ENCODE measurements at places on chromosomes 5 and 9.

DNA sequence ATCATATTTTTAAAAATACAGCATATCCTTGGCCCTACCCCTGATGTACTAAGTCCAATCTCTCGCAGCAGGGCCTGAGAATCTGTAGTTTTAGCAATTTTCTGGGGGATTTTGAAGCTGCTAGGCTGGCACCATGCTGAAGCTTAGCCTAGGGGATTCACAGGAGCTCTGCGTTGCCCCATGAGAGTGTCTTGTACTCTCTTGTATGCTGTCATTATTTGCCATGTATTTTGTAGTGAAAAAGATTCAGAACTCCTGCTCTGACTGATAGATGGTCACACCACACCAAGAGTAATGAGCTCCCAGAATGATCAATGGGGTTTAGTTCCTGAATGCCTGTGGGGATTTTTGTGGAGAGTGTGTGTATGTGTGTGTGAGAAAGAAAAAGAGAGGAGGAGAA, 20.7 kb upstream of the TRMT10B start:
- DNase-seq, result no peak

- DNase-seq, result no peak
These were observed 21.1 kb upstream of the IGFBPL1 start for GRCh38 chr9:38445154-38446043.

GRCh38 chr9:130010151-130010988, 32.6 kb downstream of the FNBP1 start:
- no peak for DNase-seq

DNA sequence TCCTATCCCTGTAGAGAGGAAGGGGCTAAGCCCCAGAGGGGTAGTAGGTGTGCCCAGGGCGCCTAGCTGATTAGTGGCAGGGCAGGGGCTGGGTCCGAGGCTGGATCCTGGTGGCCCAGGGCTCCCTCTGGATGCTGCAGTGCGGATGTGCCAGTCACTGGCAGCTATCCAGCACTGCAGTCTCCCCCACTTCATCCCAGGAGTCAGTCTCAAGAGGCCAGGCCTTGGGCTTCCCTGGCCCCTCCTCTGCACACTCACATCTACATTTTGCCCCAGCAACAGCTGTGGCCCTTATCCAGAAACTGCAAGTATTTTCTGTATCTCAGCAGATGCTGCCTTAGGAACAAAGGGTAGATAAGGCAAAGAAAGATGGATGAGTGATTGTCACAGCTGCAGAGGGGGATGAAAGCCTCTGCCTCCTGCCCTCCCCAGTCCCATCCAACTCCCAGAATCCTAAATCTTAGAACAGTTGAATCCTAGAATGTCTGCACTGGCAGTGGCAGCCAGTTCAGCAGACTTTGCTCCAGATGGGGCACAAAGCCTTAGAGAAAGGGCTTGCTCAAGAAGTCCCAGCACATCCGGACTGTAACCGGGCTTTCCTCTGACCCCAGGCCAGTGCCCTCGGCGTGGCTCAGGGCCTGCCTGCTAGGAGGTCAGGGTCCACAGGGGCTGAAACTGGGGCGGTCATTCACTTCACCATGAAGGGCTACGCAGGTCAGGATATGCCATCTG, 1.6 kb downstream of the ANXA6 start:
- DNase-seq, result no peak

DNA sequence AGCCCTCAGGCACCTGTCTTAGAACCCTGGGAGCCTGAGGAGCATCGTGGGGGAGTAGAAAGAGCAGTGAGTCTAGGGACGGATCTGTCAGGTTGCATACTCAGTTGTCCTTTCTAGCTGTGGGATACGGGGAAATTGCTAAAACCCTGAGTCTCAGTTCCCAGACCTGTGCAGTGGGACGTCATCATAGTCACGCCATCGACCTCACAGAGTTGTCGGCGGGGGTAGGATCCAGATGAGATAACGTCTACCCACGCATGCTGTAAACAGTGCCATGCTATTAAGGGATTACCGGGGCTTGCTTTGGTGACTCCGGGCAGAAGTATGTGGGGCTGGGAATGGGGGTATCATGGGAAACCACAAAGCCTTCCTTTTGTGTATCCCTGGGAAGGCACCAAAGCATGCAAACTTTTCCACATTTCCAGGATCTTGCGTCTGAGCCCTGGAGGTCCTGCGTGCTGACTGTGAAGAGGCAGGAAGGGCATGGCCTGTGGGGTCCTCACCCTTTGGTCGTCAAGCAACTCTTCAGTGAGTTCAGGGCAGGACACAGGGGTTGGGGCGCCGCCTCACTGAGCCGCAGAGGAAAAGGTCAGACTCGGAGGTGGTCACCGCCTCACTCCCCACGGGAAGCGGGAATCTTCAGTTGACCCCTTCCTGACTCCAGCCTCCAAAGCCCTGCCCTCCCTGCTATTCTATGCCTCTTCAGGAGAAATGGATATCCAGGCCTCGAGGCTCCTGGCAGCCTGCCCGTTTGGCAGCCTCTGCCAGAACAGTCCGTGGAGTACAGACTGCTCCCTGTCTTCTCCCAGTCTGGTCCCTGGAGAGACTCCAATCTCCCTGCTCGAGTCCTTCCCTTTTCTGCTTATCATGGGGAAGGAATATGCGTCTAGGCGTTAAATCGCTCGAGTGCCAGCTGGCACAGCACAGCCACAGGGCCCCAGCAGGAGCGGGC, 186.8 kb upstream of the KLF9 start:
- peak; percentile 79 for DNase-seq

GRCh38 chr5:103066326-103066725, 53.6 kb downstream of the GIN1 start:
- no peak for DNase-seq

All from HFF-Myc (cell line).